Hepatocyte (in vitro differentiated cells): ENCODE measurements at places on chromosomes 7 and 10. TPM values are rescaled to one million over a fixed set of nuclear protein-coding genes. Genes with fewer than 3 reads are reported as not detected.
A peak's percentile ranks its signal among the peaks of the same experiment; 100 is the strongest.

- H3K4me1 ChIP-seq = no peaks in the 10 kb centered on the region
- H3K27ac ChIP-seq = no peak overlapping the region
- H3K4me3 ChIP-seq = no peak overlapping the region
- no peak for DNase-seq
Observed at GRCh38 chr10:31789555-31789954, 139.1 kb downstream of the ARHGAP12 start.

DNA sequence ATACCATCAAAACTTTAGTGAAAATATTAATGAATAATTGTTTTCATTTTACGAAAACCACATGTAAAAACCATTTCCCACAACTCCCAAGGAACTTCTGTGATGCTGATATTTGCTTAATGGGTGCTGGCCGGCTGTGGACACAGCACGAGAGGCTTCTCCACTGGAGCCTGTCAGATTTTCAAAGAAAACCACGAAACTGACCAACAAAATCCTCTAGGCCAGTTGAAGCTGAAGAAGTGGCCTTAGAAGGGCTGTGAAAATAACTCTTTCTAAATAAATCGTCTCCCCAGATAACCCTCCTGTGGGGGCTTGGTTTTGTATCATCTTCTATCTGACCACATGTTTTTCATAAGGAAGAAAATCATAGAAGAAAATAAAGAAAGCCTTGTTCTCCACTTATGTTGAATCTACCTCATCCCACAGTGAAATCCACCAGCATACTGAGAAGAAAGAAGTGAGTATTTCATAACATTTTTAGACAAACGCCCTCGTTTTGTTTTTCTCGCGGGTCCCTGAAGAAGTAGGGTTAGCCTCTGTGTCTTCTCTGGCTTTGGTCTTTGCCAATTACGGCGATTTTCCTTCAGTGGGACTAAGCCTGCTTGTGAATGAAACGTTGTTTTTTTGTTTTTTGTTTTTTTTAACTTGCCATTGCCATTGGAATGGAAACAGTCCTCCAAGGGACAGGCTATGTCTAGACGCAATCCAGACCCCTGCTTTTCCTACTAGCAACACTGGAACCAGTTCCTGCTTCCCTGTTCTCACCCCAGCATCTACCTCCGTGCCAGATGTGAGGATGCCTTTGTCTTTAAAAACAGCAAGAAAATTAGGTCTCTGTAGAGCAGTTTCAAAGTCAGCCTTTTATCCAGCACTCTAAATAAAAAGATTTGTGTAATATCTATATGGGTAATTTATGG is 123.9 kb downstream of the ADAM12 start:
- H3K36me3 ChIP-seq = no peaks in the 10 kb centered on the region
- H3K27ac ChIP-seq = peak overlapping the region; percentile 13
- H3K27me3 ChIP-seq = no peaks in the 10 kb centered on the region
- no peak overlapping the region for H3K4me3 ChIP-seq

The ASAH2 gene
- total RNA-seq = 7.9 and 9.7 TPM in 2 replicates

The DHX32 gene
- total RNA-seq = 47.1 and 50.8 TPM in 2 replicates

DNA sequence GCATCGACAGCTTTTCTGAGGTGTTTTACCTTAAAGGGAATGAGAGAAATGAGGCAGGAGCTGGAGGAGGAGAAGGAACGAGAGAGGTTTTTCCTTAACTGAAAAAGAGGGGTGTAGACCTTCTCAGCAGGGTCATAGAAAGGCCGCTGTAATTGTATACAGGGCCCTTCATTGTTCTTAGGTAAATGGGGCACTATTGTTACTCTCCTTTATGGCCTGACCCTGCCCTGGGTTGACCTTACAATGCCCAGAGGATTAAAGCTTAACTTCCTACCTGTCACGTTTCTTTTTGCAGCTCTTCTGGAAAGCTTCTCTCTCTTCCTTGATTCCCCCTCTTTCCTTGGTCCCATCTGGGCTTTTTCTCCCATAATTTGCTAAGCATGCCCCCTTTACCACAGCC is 13.7 kb upstream of the PDLIM1 start:
- H3K27me3 ChIP-seq = no peaks in the 10 kb centered on the region
- no peak overlapping the region for H3K4me3 ChIP-seq
- H3K27ac ChIP-seq = no peak overlapping the region
- H3K4me1 ChIP-seq = peaks cover 21% of the 10 kb centered on the region
- no peaks in the 10 kb centered on the region for H3K36me3 ChIP-seq

- no peaks in the 10 kb centered on the region for H3K27me3 ChIP-seq
- no peak overlapping the region for H3K27ac ChIP-seq
- no peak for DNase-seq
- H3K36me3 ChIP-seq = no peaks in the 10 kb centered on the region
- no peaks in the 10 kb centered on the region for H3K4me1 ChIP-seq
- no peak overlapping the region for H3K4me3 ChIP-seq
Observed at GRCh38 chr10:25049966-25050365, 33.6 kb downstream of the THNSL1 start.

DNA sequence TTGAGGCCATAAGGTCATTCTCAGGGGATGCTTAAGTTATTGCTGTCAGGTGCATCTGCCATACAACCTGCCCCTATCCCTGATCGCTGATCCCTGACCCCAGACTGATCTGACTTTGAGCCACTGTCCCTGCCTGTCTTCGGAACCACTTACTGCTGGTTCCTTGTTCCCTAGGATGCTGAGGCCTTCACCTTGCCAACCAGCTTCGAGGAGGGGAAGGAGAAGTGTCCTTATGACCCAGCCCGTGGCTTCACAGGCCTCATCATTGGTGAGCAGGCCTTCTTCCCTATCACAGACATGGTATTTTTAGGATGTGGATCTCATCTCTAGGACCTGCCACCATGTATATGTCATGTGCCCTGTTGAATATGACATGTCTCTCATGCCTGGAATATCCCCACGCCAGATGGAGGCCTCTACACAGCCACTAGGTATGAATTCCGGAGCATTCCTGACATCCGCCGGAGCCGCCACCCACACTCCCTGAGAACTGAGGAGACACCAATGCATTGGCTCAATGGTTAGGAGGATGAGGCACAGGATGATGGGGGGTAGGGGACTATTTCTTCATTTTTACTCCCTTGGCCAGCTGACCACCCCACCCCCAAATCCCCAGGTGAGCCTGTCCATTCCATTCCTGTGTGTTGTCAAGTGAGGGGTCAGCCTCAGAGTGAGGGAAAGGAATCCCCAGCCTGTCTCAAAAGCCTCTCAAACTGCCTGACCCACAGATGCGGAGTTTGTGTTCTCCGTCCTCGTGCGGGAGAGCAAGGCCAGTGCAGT is 9.0 kb downstream of the MRPL43 start:
- no peaks in the 10 kb centered on the region for H3K4me1 ChIP-seq
- H3K4me3 ChIP-seq = no peak overlapping the region
- H3K27ac ChIP-seq = no peak overlapping the region
- H3K36me3 ChIP-seq = no peaks in the 10 kb centered on the region

GRCh38 chr7:55387062-55387965 is 22.2 kb downstream of the LANCL2 start:
- no peaks in the 10 kb centered on the region for H3K36me3 ChIP-seq
- no peak for DNase-seq
- no peaks in the 10 kb centered on the region for H3K27me3 ChIP-seq
- H3K27ac ChIP-seq = no peak overlapping the region
- H3K4me1 ChIP-seq = no peaks in the 10 kb centered on the region

The FAM25A gene
- total RNA-seq = not detected in 2 replicates

The FAM13C gene
- total RNA-seq = 3.1 and 4.9 TPM in 2 replicates

GRCh38 chr7:101945034-101945758 is 127.8 kb downstream of the CUX1 start:
- H3K27me3 ChIP-seq = no peaks in the 10 kb centered on the region
- H3K4me1 ChIP-seq = peaks cover 34% of the 10 kb centered on the region
- DNase-seq = no peak
- H3K36me3 ChIP-seq = no peaks in the 10 kb centered on the region
